Body of pancreas (tissue), 4 donors: ENCODE measurements at places on chromosomes 5 and 9. TPM values are rescaled to one million over a fixed set of nuclear protein-coding genes. Genes with fewer than 3 reads are reported as not detected.

DNA sequence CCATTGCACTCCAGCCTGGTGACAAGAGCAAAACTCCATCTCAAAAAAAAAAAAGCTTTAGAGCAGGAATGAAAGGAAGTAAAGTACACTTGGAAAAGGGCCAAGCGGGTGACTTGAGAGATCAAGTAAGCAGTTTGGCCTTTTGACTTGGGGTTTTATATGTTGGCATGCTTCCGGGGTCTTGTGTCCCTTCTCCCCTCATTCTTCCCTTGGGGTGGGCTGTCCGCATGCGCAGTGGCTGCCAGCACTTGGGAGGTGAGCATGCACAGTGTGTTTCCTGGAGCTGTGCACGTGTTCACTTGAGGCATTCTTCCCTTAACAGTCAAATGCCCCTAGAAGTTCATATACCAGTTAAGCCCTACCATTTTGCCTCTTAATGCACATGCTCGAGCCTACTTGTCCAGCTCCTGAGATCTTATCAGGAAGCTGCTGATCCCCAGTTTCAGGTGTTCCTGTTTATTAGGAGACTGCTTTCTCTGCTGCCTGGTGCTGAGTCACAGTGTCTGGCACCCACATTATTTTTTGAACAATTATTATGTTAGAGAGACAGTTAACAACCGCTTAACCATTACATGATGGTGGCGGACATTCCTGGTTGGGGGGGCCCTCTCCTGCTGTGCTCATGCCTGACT lies 32.6 kb upstream of the PRRC2B start:
- H3K27me3 ChIP-seq = no peaks in the 10 kb centered on the region
- peak; percentile 40 for DNase-seq
- H3K36me3 ChIP-seq = no peaks in the 10 kb centered on the region
- H3K4me1 ChIP-seq = peaks cover 7% of the 10 kb centered on the region
- H3K27ac ChIP-seq = peak overlapping the region; percentile 36

DNA sequence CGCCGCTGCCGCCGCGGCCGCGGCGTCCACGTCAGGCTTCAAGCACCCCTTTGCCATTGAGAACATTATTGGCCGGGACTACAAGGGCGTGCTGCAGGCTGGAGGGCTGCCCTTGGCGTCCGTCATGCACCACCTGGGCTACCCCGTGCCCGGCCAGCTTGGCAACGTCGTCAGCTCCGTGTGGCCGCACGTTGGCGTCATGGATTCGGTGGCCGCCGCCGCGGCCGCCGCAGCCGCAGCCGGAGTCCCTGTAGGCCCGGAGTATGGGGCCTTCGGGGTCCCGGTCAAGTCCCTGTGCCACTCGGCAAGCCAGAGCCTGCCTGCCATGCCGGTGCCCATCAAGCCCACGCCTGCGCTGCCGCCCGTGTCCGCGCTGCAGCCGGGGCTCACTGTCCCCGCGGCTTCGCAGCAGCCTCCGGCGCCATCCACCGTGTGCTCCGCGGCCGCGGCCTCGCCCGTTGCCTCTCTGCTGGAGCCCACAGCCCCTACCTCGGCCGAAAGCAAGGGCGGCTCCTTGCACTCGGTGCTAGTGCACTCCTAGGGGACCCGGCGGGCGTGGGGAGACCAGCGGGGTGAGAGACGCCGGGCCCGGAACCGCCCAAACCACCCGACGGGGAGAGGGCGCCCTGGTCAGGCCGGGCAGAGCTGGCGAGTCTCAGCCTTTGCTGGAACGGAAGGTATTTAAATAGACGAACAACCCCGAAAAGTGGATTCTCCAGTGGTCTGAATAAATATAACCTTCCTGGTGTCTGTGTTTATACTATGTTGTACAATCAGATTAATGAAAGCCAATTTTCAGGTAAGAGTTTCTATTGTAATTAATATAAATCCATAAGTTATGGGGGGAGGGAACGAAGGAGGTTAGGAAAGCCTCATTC lies 1.2 kb downstream of the FOXB2 start:
- H3K4me1 ChIP-seq = peaks cover 46% of the 10 kb centered on the region
- no peak overlapping the region for H3K27ac ChIP-seq
- no peaks in the 10 kb centered on the region for H3K27me3 ChIP-seq
- no peaks in the 10 kb centered on the region for H3K36me3 ChIP-seq

DNA sequence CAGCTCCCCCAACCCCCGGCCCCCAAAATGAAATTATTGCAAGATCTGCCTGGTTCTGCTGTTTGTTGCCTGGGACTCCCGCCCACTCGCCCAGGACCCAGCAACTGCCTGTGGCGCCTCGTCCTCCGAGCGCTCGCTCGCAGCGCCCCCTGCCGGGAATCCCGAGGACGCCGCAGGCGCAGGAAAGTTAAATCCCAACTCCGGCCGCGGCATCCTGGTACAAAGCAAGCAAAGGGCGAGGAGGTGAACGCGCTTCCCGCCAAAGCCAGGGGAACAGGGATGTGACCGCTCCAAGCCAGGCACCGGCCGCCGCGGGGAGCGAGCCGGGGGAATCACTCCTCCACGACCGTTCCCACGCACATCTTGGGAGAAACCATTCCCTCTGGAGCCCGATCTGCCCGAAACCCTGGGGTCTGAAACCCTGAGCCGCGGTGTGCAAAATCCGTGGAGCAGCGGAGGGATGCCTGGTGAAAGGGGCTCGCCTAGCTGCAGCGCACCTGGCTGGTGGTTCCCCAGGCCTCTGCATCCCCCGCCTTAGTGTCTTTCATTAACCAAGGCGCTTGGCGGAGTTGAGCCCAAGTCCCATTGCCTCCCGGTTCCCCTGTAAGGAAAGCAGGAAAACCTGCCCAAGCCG lies 1.3 kb downstream of the SEMA5A start:
- H3K4me1 ChIP-seq = peaks cover 15% of the 10 kb centered on the region
- peak; percentile 86 for DNase-seq
- H3K27me3 ChIP-seq = no peaks in the 10 kb centered on the region

DNA sequence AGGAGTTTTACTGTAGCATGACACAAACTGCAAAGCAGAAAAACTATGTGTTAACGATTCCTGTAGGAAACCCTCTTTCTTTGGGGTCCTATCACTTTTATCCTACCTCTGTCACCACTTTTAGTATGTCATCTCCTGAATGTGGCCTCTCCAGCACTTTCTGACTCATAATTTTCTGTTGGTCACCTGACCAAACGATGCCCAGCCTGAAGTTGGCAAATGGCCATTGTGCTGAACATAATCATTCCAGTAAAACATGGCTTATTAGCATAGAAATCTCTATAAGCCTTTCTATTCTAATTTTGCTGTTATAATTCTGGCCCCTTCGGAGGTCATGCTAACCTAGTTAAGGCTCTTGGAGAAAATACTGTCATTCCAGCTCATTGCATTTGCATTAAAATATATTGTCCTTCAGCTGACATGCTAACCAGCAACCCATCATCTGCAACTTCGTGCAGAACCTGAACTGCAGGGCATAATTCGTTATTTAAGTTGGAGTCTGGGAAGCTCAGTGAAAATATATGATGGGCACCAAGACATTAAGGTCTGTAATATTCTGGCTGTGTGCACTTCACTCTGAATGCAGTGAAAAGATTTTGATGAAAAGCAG lies 140.3 kb downstream of the NMUR2 start:
- no peaks in the 10 kb centered on the region for H3K4me1 ChIP-seq
- DNase-seq = no peak
- no peak overlapping the region for H3K27ac ChIP-seq
- no peaks in the 10 kb centered on the region for H3K27me3 ChIP-seq

- H3K27me3 ChIP-seq = no peaks in the 10 kb centered on the region
- H3K27ac ChIP-seq = no peak overlapping the region
- no peak for DNase-seq
- H3K36me3 ChIP-seq = no peaks in the 10 kb centered on the region
These were observed 437.1 kb upstream of the TLE4 start for GRCh38 chr9:79134654-79135053.

DNA sequence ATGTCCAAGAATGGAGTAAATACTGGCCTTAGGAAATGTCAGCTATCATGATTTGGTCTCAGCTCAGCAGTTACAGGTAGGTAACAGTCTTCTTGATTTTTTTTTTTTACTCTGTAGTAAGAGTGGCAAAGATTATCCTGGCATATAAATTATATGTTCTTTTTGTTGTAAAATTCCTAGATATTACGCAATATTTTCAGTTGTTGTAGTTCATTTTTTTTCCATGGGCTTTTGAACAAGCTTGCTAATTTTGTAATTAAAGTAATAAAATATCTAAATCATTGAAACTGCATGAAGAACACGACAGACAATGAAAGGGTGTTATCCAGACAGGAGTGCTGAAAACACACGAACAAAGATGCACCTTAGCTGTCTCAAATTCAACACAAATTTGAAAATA lies 249.4 kb downstream of the PRDM9 start:
- no peak overlapping the region for H3K4me3 ChIP-seq
- no peaks in the 10 kb centered on the region for H3K36me3 ChIP-seq
- no peak overlapping the region for H3K27ac ChIP-seq
- H3K4me1 ChIP-seq = no peaks in the 10 kb centered on the region

DNA sequence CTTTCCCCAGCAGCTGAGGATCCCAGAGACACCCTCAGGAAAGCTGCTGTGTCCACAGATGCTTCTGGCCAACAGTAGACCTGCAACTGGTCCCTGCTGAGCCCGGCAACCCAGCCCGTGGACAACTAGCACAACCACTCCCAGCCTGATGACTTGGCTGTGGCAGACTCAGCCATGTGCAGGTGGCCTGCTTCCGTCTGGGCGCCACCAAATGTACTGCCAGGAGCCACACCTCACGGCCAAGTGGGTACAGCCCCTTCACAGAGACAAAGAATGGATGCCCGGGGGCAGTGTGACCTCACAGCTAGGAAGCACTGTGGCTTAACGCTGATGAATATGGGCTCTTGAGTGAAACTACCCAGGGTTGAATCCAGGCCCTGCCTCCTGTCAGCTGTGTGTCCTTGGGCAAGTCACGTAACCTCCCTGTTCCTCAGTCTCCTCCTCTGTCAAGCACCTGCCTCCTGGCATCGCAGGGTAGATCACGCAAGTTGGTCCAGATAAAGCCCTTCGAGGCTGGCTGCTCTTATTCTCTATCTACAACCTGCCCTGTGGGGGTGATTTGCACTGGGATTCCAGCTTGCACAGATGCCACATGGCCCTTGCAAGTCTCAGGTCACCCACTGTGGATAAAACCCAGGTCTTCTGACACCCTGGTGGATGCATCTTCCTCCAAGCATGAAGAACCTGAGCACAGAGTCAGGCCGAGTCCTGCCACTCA lies 225.0 kb downstream of the PBX3 start:
- DNase-seq = no peak
- no peak overlapping the region for H3K4me3 ChIP-seq
- H3K27me3 ChIP-seq = no peaks in the 10 kb centered on the region
- no peaks in the 10 kb centered on the region for H3K36me3 ChIP-seq
- H3K4me1 ChIP-seq = no peaks in the 10 kb centered on the region

- no peaks in the 10 kb centered on the region for H3K4me1 ChIP-seq
- no peak for DNase-seq
- no peak overlapping the region for H3K4me3 ChIP-seq
- no peak overlapping the region for H3K27ac ChIP-seq
These were observed 201.7 kb upstream of the TARS1 start for GRCh38 chr5:33238826-33239695.

DNA sequence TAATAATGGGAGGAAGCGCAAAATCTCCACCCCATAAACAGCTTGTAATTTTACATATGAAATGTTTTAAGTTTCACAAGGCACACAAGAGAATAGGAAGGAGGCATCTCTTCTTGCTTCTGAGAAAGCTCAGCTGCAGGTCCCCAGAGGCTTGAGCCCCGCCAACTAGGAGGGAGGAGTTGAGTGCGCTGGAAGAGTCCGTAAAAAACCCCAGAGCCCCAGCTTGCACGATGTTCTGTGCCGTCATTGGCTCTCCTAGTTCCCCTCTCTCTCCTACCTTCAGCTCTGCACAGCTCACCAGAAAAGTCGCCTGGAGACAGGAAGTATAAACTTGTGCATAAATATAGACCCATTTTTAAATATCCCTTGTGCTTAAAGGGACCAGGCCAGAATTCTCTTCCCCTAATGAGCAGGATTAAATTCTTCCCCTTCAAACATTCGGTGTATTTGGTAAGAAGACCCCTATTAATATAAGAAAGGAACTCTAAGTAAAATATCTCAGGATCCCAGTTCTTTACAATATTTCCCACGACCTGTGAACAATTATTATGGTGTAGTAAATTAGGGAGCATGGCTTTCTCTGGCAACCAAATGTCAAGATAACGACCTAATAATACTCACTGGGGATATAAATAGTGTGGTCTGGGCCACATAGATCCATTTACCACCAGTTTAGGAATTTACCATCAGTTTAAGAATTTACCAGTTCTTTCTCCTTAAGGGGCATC lies 13.7 kb downstream of the GLRX start:
- no peaks in the 10 kb centered on the region for H3K27me3 ChIP-seq
- peaks cover 29% of the 10 kb centered on the region for H3K4me1 ChIP-seq
- peak; percentile 53 for DNase-seq
- no peaks in the 10 kb centered on the region for H3K36me3 ChIP-seq
- H3K4me3 ChIP-seq = no peak overlapping the region

FBXO10 gene
- 13.2 TPM for total RNA-seq
